Esophagus squamous epithelium (tissue), 5 donors: ENCODE measurements at places on chromosomes 3 and 15.

- no peak for DNase-seq
Measured at GRCh38 chr15:70212286-70212962, 114.7 kb upstream of the TLE3 start.

- no peak for DNase-seq
Measured at GRCh38 chr15:56148064-56148463, 95.6 kb downstream of the RFX7 start.

DNA sequence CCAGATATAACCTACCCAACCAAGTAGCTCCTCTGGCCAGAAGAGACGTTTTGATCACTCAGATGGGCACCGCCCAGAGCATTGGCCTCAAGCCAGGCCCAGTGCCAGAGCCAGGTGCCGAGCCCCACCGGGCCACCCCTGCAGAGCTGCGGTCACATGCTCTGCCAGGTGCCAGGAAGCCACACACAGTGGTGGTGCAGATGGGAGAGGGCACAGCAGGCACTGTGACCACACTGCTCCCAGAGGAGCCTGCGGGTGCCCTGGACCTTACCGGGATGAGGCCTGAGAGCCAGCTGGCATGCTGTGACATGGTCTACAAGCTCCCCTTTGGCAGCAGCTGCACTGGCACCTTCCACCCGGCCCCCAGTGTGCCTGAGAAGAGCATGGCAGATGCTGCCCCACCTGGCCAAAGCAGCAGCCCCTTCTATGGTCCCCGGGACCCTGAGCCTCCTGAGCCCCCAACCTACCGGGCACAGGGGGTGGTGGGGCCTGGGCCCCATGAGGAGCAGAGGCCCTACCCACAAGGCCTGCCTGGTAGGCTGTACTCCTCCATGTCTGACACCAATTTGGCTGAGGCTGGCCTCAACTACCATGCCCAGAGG is 19.1 kb upstream of the APEH start:
- no peak for DNase-seq

- no peak for DNase-seq
Measured at GRCh38 chr3:170753421-170754310, 116.3 kb downstream of the RPL22L1 start.

DNA sequence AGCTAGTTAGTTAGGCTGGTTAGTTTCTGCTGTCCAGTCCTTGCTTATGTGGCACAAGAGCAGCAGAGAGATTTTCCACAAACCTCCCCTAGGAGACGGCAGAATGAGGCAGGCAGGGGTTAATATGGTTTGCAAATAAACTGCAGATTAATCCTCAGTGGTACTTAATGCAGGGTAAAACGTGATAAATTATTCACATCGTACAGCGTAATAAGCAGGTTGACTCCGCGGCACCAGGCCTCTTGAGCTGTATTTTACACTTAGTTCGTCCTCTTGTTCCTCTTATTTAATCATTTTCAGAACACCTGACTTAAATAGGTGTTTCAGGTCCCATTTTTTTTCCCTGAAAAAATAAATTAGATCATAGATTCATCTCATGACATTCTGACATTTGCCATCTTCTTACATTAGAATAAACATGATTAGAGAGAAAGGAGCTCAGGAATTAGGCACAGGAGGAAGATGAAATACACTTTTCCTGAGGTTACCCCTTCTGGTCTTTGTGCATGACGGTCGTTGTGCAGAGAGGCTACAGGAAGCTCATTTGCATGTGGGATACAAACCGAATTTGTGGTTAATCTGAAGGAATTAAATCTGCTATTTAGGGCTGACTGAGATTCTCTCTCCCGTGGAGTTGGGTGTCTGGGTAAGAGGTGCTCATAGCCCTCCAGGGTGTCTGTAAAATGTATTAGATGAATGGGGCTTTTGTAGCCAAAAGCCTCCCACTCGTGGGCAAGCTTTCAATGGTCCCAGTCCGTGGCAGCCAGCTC is 27.1 kb upstream of the VPS8 start:
- no peak for DNase-seq

DNA sequence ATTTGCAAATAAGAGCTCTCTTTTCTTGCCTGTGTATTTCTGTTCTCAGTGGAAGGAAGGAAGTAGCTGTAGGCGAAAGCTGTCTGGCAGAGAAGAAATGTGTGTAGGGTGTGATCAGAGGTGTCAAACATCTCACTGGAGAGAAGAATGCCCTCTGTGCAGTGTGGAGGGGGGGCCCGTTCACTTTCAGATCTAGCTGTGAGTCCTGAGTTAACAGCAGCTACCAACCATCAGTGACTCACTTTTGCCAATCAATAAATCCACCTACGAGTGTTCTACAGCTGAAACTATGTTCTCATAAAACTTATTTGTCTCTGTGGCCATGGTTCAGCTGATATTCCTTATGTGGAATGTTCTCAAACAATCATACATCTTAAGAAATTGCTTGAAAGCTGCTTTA is 103.7 kb downstream of the FRMD4B start:
- DNase-seq, result no peak

DNA sequence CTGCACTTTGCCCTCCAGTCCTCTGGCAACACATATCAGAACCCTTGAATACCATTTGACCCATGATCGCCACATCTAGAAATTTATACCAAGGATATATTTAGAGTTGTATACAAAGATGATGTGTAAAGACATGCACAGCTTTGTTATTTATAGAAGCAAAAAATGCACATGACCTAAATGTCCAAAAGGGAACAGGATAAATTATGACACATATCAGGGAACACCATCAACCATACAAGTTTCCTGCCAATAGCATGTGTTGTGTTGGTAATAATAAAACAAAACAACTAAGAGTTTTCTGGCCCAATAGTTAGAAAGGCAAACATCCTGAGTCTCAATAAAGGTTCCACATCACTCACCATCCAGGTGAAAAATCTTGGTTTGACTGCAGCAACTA is 51.5 kb downstream of the AAGAB start:
- no peak for DNase-seq

- DNase-seq, result no peak
Measured at GRCh38 chr3:160637086-160637485, 39.9 kb upstream of the ARL14 start.

DNA sequence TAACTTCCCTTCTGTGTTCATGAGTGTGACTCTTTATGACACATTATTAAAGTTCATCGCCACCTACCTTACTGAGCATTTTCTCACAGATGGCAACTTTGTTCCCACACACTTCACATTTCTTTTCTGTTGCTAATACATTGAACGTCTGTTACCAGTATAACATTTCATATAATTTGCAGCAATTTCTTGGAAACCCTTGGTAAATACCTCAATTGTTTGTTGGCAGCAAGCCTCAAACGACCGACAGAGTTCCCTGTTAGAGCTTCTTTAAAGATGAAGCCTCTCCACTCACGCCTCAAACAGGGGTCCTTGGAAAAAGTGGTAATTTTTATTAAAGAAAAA is 3.2 kb upstream of the CHSY1 start:
- no peak for DNase-seq

DNA sequence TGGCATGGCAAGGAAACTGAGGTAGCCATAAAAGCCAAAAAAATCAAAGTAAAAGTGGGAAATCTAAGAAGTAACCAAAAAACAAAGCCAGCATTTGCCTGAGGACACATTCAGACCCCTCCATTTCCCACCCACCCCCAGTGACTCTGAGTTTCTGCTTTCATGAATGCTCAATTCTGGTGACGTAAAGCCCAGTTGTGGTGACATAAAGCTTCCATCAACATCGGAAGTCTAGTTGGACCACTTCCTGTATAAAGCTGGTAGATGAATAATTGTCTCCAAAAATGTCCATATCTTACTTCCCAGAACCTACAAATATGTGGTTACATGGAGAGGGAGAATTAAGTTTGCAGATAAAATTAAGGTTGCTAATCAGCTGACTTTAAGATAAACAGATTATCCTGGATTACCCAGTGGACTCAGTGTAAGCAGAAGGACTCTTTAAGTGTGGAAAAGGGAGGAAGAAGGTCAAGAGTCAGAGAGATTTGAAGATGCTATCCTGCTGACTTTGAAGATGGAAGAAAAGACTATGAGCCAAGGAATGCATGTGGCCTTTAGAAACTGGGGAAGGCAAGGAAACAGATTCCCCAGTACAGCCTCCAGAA is 62.0 kb upstream of the ST3GAL6 start:
- no peak for DNase-seq

DNA sequence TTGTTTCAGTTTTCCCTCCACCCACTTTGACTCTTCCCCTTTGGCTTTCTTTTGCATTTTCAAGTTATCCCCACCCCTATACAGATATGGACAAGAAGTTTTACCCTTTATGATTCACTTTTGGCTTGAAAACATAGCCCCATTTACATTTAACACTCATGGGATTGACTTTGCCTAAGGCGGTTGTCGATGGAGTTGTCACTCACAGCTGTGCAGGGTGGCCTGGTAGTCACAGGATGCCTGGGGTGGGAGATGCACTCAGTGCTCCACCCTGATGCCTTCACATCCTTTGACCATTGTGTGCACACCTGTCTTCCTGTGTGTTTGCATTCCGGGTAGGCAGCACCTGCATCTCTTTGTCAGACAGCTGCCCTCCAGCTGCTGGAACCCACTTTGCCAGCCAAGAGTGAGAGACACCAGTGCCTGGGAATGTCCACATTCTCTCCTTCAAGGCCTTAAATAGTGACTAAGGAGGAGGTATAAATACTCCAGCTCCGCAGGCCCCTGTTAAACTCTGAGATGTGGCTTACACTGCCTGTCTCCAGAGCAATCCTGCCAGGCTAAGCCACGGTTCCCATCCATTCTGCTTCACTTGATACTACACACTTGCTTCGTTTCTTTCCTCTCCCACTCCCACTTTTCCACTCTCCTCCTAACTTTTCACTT is 191.5 kb upstream of the SLC24A5 start:
- DNase-seq, result no peak

- no peak for DNase-seq
Measured at GRCh38 chr15:77818484-77819047, 185.9 kb upstream of the LINGO1 start.

DNA sequence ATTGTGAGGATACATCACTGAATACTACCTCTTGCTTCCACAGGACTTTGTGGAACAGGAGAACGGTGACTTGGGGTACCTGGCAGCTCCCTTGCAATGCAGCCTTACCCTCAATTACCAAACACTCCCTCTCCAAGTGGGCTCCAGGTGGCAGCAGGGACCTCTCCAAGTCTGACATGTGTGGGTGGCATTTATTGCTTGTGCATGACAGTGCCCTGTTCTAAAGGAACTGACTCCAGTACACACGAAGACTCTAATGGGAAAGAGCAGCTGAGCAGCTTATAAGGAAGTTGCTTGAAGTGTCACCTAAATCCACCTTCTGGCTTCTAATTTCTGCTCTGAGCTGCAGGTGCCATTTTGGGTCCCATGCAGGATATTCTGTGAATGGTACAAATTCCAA is 174.1 kb upstream of the SLCO3A1 start:
- DNase-seq, result no peak

- DNase-seq, result no peak
Measured at GRCh38 chr15:95365511-95366107, 964.9 kb upstream of the NR2F2 start.

GRCh38 chr3:16298891-16299290 is 33.9 kb downstream of the OXNAD1 start:
- no peak for DNase-seq
